ENCODE measurements at places on chromosomes 7 and 10. TPM values are rescaled to one million over a fixed set of nuclear protein-coding genes. Genes with fewer than 3 reads are reported as not detected.

The PPRC1 gene
- 57.5 TPM for total RNA-seq

GRCh38 chr10:91907914-91908336 is 1.4 kb downstream of the FGFBP3 start:
- H3K4me1 ChIP-seq, result peaks cover 10% of the 10 kb centered on the region
- H3K36me3 ChIP-seq, result peaks cover 2% of the 10 kb centered on the region
- no peaks in the 10 kb centered on the region for H3K27me3 ChIP-seq
- H3K27ac ChIP-seq, result peak overlapping the region; percentile 74

DNA sequence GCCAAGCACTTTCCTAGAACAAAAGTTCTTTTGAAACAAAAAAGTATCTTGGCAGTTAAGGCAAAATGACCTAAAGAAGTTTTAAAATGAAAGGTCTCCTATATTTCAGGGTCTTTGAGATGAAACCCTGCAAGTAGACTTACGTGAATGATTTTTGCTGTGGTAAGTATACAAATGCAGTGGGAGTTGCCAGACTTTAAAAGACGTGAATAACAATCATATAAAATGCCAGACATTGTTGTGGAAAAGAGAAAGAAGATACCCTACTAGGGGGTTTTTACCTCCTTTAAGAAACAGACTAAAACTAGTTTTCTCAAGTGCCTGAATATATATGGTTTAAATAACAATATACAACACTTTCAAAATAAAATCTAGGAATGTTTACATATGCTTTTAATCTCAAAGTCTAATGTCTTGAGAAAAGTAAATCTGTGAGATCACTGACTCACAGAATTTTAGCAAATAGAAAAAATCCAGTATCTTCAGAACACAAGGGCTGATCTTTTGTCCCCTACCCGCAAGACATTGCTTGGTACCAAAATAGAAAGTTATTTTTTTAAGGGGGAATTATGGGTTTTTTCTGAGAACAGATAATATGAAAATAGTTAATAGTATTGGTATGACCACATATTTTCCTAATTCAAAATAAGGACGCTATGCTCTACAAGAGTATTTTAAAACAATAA is 29.5 kb downstream of the LRRC17 start:
- no peaks in the 10 kb centered on the region for H3K27me3 ChIP-seq
- H3K36me3 ChIP-seq, result no peaks in the 10 kb centered on the region
- no peak for DNase-seq
- H3K4me1 ChIP-seq, result no peaks in the 10 kb centered on the region
- no peak overlapping the region for H3K27ac ChIP-seq

GRCh38 chr10:129833994-129834739 is 129.9 kb downstream of the EBF3 start:
- H3K4me1 ChIP-seq, result no peaks in the 10 kb centered on the region
- DNase-seq, result no peak
- no peak overlapping the region for H3K4me3 ChIP-seq
- no peak overlapping the region for H3K27ac ChIP-seq
- no peaks in the 10 kb centered on the region for H3K27me3 ChIP-seq
- peaks cover 24% of the 10 kb centered on the region for H3K36me3 ChIP-seq

DNA sequence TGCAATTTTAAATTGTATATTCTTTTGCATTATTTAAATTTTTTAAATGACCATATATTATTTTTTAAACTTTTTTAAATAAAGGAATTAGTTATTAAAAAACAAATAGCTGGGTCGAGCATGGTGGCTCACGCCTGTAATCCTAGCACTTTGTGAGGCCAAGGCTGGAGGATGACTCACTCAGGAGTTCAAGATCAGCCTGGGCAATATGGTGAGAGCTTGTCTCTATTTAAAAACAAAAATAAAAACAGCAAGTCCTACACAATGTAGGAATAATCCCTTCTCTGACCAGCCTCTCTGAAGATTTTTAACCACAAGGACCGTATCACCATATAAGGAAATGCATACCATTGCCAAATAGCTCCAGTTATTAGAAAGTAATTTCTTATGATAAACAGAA is 19.6 kb downstream of the NOC3L start:
- H3K27me3 ChIP-seq, result no peaks in the 10 kb centered on the region
- no peak overlapping the region for H3K27ac ChIP-seq
- no peaks in the 10 kb centered on the region for H3K4me1 ChIP-seq
- no peak overlapping the region for H3K4me3 ChIP-seq
- DNase-seq, result no peak

DNA sequence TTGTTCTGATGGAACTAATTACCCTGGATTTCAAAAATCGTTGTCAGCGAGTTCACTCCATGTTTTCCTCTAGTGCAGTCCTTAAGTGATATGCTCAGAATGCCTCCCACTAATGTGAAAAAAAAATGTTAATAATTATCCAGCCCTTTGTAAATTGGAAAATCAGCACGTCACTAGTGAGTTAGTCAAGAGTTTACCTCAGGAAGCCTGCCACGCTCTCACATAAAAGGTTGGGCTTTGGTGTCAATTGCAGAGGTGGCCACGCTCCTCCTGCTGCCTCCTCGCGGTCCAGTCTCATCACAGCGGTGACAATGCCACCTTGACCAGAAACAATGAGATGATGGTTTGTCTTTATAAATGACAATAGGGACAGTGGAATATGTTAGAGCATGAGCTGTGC is 22.5 kb downstream of the UPP1 start:
- H3K36me3 ChIP-seq, result no peaks in the 10 kb centered on the region
- DNase-seq, result no peak
- no peak overlapping the region for H3K27ac ChIP-seq
- no peak overlapping the region for H3K4me3 ChIP-seq
- H3K4me1 ChIP-seq, result no peaks in the 10 kb centered on the region

DNA sequence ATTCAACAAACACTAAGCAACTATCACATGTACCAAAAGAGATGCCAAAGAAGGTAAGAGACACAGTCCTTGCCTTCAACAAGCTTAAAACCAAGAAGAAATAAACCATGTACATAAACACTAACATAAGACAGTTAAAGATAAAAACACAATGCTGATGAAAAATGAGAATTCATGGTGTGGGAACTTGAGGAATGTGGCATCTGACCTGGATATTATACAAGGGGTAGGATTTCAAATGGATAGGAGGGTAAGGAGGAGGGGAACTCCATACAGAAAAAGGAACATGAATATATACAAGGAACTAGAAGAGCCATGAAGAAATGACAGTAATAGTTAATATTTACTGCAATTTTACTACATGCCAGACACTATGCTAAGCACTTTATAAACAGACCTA is 11.0 kb downstream of the HIBADH start:
- H3K27me3 ChIP-seq, result no peaks in the 10 kb centered on the region
- H3K4me1 ChIP-seq, result peaks cover 21% of the 10 kb centered on the region
- no peak for DNase-seq
- no peak overlapping the region for H3K4me3 ChIP-seq

- H3K4me1 ChIP-seq, result no peaks in the 10 kb centered on the region
- H3K27ac ChIP-seq, result no peak overlapping the region
- no peak overlapping the region for H3K4me3 ChIP-seq
- no peak for DNase-seq
These were observed 509.3 kb downstream of the GRID1 start for GRCh38 chr10:85857305-85857704.
